Mucosa of descending colon (tissue), 3 donors: ENCODE measurements at places on chromosomes 12 and 14.

DNA sequence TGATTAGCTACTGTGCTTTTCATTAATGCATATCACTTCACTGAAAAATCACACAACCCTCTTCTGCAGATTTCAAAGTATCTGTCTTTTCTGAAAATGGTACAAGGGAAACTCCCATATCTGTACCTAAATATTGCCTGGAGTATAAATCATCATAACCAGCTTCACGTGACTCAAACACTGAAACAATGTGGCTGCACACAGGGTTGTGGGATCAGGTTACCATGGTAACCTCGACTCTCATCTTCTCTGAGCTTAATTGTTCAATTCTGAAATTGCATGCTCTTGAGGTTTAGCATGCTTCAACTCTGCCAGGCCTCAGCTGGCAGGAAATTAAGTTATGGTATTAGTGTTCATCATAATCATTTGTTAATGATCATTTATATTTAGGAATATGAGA lies 77.5 kb upstream of the CPSF6 start:
- no peak for DNase-seq

GRCh38 chr12:95102916-95103671 lies 29.7 kb upstream of the NR2C1 start:
- DNase-seq = no peak

- DNase-seq = no peak
These were observed 3.8 kb upstream of the ARHGAP9 start for GRCh38 chr12:57483466-57483865.

DNA sequence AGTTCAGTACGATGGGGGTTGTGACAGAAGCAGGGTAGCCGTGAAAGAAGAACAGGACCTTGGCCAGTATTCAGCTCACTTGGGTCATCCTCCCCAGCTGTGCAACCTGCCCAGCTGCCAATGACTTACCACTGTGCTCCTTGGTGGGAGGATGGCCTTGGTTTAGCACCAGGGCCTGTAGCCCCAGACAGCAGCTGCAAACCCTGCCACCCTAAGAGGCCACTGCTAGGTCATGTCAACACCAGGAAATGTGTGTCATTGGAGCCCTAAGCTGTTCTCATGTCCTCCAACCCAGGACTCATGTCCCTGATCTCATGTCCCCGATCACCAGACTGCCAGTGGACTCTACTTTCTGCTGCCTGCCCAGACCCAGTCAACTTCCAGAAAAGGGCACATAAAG lies 3.0 kb upstream of the CRACR2A start:
- DNase-seq = no peak

- no peak for DNase-seq
These were observed 1.2 kb downstream of the REM2 start for GRCh38 chr14:22884076-22884737.

- DNase-seq = no peak
These were observed 145.2 kb downstream of the ADAMTS20 start for GRCh38 chr12:43406801-43407200.

GRCh38 chr14:76647697-76648298 lies 113.5 kb upstream of the VASH1 start:
- no peak for DNase-seq

DNA sequence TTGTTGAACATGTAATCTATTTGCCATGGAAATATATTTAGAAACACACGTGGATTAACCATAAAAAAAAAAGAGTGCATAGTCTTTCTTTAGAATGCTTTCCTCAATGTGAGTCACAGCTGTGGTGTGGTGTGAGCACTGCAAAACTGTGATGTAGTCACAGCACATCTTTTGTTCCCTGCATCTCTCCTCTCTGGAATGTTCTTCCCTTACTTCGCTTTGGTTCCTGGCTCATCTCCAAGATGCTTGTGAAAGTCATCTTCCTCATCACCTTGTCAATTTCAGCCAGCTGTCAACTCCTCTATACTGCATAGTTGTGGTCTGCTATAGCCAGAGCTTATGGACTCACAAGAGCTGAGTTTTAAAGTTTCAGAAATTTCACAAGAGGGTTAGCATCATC lies 60.2 kb downstream of the STAB2 start:
- no peak for DNase-seq

DNA sequence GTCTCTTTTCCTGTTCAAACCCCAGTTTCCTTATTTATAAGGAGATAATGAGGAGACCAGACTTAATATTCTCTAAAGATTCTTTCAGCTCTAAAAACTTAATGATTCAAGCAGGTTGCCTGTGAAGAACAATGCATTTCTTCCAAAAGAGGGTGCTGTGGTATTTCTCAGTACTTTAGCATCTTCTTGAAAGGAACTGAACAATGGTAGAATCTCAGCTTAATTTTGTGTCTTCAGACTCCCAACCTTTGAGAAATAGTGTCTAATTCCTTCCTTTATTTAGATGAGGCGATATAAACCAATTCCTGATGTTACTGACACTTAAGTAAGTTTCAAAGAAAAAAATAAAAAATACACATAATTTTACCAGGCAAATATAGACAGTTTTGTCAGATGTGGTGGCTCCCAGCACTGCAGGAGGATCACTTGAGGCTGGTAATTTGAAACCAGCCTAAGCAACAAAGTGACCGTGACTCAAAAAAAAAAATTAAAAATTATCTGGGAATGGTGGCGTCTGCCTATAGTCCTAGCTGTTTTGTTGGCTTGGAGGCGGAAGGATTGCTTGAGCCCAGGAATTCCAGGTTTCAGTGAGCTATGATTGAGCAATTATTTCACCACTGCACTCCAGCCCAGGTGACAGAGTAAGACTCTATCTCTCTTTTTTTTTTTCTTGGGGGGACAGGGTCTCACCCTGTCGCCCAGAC lies 76.9 kb upstream of the PSMA6 start:
- peak; percentile 9 for DNase-seq

- no peak for DNase-seq
These were observed 52.4 kb downstream of the DUSP6 start for GRCh38 chr12:89299931-89300330.

GRCh38 chr12:123879101-123879500 lies 93.5 kb downstream of the CCDC92 start:
- DNase-seq = no peak

- no peak for DNase-seq
These were observed 756 bp upstream of the CIDEB start for GRCh38 chr14:24308342-24309124.

DNA sequence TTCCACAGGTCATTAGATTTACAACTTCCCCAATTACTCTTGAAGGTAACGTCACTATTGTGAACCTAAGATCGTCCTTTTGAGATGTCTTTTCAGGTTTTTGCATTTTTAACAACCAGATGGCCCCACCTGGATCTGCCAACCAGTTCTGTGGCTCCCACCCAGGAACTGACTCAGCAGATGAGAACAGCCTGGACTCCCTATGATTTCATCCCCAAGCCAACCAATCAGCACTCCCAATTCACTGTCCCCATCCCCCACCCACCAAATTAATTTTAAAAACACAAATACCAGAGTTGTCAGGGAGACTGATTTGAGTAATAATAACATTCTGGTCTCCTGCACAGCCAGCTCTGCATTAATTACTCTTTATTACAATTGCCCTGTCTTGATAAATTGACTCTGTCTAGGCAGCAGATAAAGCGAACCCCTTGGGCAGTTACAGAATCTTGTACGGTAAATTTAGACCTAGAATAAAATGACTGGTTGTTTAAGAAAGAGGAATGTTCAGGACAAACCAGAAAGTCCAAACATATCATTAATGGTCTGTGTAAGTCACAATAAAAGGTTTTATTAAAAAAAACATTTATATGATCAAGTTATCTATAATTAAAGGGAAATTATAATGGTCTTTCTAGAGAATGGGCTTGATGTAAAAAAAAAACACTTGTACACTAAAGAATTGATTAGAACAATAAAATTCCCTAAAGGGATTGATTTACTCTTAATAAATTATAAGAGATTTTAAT lies 55.8 kb downstream of the COX16 start:
- DNase-seq = no peak
